Chondrocyte (in vitro differentiated cells): ENCODE measurements at places on chromosomes 16 and 17. TPM values are rescaled to one million over a fixed set of nuclear protein-coding genes. Genes with fewer than 3 reads are reported as not detected.

- peak overlapping the region; percentile 88 for H3K4me3 ChIP-seq
- no peak for DNase-seq
- H3K4me1 ChIP-seq = peaks cover 18% of the 10 kb centered on the region
Measured at GRCh38 chr16:1493746-1494094, 560 bp downstream of the TELO2 start.

- no peaks in the 10 kb centered on the region for H3K27me3 ChIP-seq
- H3K4me1 ChIP-seq = no peaks in the 10 kb centered on the region
- no peak for DNase-seq
- no peak overlapping the region for H3K4me3 ChIP-seq
- H3K36me3 ChIP-seq = no peaks in the 10 kb centered on the region
Measured at GRCh38 chr17:55002458-55002857, 33.9 kb downstream of the STXBP4 start.

DNA sequence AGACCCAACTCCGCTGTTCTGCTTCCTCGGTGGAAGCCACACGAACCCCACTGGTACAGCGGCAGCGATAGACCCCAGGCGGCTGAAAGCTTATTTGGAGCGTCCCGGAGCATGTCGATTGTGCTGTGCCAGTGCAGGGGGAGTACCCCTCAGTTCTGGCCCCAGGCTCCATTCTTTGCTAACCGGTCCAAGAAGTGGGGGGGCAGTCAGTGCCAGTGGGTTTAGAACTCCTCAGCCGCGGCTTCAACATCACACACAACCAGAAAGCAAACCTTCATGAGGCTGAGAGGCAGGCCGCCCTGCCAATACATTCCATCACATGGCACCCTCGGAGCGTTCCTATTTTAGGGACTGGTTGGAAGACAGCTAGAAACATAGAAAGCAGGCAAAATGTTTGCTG, 1.7 kb upstream of the MNT start:
- DNase-seq = no peak
- peaks cover 62% of the 10 kb centered on the region for H3K4me1 ChIP-seq
- peak overlapping the region; percentile 82 for H3K27ac ChIP-seq

- no peak overlapping the region for H3K4me3 ChIP-seq
- no peaks in the 10 kb centered on the region for H3K36me3 ChIP-seq
- no peak for DNase-seq
- peaks cover 22% of the 10 kb centered on the region for H3K4me1 ChIP-seq
- no peak overlapping the region for H3K27ac ChIP-seq
Measured at GRCh38 chr16:445566-445965, 20.1 kb downstream of the RAB11FIP3 start.

GRCh38 chr16:28527985-28528384, 10.8 kb downstream of the NUPR1 start:
- no peak overlapping the region for H3K4me3 ChIP-seq
- H3K27ac ChIP-seq = no peak overlapping the region
- H3K27me3 ChIP-seq = no peaks in the 10 kb centered on the region
- H3K4me1 ChIP-seq = peaks cover 20% of the 10 kb centered on the region
- DNase-seq = no peak

- no peak overlapping the region for H3K4me3 ChIP-seq
- H3K27me3 ChIP-seq = no peaks in the 10 kb centered on the region
- no peaks in the 10 kb centered on the region for H3K36me3 ChIP-seq
- H3K4me1 ChIP-seq = peaks cover 39% of the 10 kb centered on the region
Measured at GRCh38 chr16:65318138-65318537, 196.3 kb upstream of the CDH11 start.

DNA sequence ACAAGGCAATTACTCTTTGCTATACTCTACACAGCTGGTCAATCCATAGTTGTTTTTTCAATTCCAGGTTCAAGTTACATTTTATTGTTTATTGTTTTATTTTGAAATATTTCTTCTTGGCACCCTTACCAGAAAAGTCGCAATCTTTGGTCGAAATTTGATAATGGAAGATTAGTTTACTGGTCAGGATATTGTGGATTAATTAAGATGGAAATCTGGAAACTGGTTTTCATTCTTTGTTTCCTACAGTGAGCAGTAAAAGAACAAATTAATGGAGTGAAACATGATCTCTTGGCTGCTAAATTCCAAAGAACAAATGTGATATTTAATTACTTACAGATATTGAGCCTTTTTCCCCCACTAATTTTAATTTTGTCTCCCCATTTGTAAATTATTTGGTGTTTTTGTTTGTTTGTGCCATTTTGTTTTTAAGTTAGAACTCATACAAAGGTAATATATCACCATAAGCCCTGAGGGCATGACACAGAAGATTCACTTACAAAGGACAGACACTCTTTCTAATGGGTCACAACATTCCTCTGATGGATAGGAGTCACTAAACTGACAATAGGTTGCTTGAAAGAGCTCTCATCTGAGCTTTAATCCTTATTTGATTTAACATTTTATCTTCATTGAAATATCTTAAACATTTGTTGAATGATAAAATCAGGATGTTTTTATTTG, 700.2 kb downstream of the KCNJ2 start:
- no peaks in the 10 kb centered on the region for H3K27me3 ChIP-seq
- H3K27ac ChIP-seq = no peak overlapping the region
- H3K4me1 ChIP-seq = no peaks in the 10 kb centered on the region
- H3K36me3 ChIP-seq = no peaks in the 10 kb centered on the region
- no peak for DNase-seq

DNA sequence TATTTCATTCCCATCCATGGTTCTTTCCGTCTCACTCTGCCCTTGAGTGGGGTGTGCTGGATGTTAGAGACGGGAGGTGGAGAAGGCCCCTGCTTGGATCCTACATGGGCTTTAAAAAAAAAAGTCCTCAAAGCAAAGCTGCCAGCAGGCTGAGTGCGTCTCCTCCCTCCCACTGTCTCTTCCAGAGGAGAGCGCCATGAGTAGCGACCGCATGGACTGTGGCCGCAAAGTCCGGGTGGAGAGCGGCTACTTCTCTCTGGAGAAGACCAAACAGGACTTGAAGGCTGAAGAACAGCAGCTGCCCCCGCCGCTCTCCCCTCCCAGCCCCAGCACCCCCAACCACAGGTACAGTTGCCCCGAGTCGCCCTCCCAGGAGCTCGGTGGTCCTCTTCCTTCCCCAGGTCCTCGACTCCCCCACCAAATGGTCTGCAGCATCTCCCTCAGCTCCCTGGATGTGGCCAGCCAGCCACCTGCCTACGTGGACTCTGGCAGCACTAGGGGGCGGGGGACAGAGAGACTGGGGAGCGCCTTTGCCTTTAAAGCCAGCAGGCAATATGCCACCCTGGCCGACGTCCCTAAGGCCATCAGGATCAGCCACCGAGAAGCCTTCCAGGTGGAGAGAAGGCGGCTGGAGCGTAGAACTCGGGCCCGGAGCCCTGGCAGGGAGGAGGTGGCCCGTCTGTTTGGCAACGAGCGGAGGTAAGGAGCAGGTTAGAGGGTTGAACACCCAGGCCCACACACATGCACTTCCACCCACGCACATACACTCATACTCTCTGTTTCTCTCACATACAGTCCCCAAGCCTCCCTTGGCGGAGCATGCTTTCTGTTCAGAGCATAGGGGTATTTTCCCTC, 68.2 kb downstream of the PLD6 start:
- H3K36me3 ChIP-seq = peaks cover 22% of the 10 kb centered on the region
- DNase-seq = peak; percentile 83
- H3K4me1 ChIP-seq = peaks cover 26% of the 10 kb centered on the region

GRCh38 chr17:73654241-73654640, 10.0 kb upstream of the SDK2 start:
- no peak overlapping the region for H3K4me3 ChIP-seq
- no peak overlapping the region for H3K27ac ChIP-seq
- peaks cover 29% of the 10 kb centered on the region for H3K27me3 ChIP-seq
- H3K4me1 ChIP-seq = peaks cover 6% of the 10 kb centered on the region
- DNase-seq = no peak

DNA sequence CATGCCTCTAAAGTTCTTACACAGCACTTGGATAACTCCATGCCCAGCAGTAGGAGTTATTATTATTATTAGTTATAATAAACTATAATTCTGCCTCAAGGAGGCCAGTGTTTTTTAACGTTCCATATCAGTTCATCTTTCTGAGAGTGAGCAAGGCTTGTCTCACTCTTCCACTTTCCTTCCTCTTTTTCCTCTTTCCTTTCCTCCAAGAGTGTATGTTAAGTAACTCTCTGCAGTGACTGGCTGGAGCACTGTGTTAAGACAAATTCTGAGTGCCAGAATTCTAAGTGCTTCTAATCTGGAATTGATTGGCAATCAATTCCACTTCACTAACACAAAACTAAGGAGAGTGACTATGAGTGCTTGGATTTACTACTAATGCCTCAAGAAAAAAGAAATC, 16.4 kb downstream of the CLEC19A start:
- no peak overlapping the region for H3K27ac ChIP-seq
- H3K4me1 ChIP-seq = no peaks in the 10 kb centered on the region
- peaks cover 2% of the 10 kb centered on the region for H3K27me3 ChIP-seq
- H3K36me3 ChIP-seq = no peaks in the 10 kb centered on the region
- no peak for DNase-seq

DNA sequence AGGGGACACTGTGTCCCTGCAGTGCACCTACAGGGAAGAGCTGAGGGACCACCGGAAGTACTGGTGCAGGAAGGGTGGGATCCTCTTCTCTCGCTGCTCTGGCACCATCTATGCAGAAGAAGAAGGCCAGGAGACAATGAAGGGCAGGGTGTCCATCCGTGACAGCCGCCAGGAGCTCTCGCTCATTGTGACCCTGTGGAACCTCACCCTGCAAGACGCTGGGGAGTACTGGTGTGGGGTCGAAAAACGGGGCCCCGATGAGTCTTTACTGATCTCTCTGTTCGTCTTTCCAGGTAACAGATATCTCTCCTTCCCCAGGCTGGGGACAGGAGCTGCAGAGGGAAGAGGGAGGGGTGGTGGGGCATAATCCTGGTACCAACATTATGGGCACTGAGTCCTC, 1.6 kb downstream of the CD300LG start:
- no peak overlapping the region for H3K4me3 ChIP-seq
- H3K27me3 ChIP-seq = peaks cover 6% of the 10 kb centered on the region
- H3K4me1 ChIP-seq = peaks cover 8% of the 10 kb centered on the region
- no peak overlapping the region for H3K27ac ChIP-seq

GRCh38 chr16:30660424-30661261, 2.4 kb downstream of the FBRS start:
- H3K36me3 ChIP-seq = peaks cover 23% of the 10 kb centered on the region
- H3K4me1 ChIP-seq = peaks cover 41% of the 10 kb centered on the region
- H3K4me3 ChIP-seq = peak overlapping the region; percentile 76
- H3K27me3 ChIP-seq = no peaks in the 10 kb centered on the region

DNA sequence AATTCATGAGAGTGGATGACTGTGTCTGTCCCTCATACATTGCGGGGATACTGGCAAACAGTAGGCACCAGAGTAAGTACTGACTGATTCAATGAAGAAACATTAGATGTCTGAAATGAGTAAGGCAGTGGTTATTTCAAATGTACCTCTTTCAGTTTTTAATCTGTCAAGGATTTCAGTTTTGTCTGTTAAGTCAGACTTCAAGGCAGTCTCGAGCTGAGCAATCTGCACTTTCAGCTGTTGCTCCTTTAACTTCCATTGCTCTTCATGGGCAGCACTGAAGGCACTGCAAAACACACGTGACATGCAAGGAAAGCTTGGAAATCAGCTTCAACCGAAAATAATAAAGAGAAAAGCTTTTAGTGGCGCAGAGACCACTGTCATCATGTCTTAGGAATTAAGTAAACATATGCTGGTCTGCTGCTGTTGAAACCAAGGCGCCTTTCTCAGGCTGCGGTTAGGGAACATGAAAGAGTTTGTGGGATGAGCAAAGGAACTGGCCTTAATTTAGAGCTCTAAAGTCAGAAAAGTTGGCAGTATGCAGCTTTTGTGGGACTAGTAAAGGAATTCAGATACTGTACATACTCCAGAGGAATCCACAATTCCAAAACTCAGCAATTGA, 38.8 kb downstream of the RPGRIP1L start:
- H3K4me1 ChIP-seq = peaks cover 19% of the 10 kb centered on the region
- peak overlapping the region; percentile 75 for H3K27ac ChIP-seq
- H3K4me3 ChIP-seq = no peak overlapping the region
- no peaks in the 10 kb centered on the region for H3K27me3 ChIP-seq

GRCh38 chr16:64977206-64977920, 144.5 kb downstream of the CDH11 start:
- peak overlapping the region; percentile 22 for H3K27ac ChIP-seq
- peaks cover 61% of the 10 kb centered on the region for H3K36me3 ChIP-seq
- H3K4me1 ChIP-seq = peaks cover 47% of the 10 kb centered on the region
- no peaks in the 10 kb centered on the region for H3K27me3 ChIP-seq
- H3K4me3 ChIP-seq = no peak overlapping the region
- no peak for DNase-seq

GRCh38 chr17:65797809-65798208, 236.4 kb upstream of the AXIN2 start:
- no peaks in the 10 kb centered on the region for H3K4me1 ChIP-seq
- DNase-seq = no peak
- H3K36me3 ChIP-seq = peaks cover 17% of the 10 kb centered on the region
- no peak overlapping the region for H3K4me3 ChIP-seq

DNA sequence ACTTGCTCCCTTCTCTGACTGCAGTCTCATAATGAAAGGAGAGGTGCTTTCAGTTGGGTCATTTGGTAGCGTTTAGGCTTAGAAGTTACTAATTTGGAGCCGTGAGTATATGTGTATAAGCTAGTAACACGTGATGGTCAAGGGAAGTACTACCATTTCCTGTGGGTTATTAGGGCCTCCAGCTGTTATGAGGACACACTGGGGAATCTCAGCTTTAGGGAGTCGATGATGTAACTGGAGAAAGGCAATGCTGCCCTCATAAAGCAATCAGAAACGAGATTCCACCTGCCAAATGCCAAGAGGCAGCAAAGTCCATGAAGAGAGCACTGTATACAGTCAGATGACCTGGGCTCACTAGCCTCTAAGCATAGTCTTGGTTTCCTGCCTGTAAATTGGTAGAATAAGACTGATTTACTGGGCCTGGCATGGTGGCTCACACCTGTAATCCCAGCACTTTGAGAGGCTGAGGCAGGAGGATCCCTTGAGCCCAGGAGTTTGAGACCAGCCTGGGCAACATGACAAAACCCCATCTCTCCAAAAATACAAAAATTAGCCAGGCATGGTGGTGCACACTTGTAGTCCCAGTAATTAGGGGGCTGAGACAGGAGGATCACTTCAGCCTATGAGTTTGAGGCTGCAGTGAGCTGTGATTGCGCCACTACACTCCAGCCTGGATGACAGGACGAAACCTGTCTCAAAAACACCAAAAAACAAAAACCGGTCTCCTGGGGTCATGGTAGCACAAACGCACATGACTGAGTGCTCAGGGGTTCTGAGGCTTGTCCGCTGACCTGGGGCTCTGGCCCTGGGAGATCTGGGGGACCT, 53.0 kb downstream of the SF3B3 start:
- H3K27ac ChIP-seq = peak overlapping the region; percentile 94
- peaks cover 11% of the 10 kb centered on the region for H3K36me3 ChIP-seq
- no peaks in the 10 kb centered on the region for H3K27me3 ChIP-seq
- no peak for DNase-seq
- no peak overlapping the region for H3K4me3 ChIP-seq

GRCh38 chr16:70561623-70562022, 38.0 kb downstream of the SF3B3 start:
- no peak overlapping the region for H3K4me3 ChIP-seq
- H3K27ac ChIP-seq = peak overlapping the region; percentile 73
- DNase-seq = no peak
- H3K36me3 ChIP-seq = peaks cover 57% of the 10 kb centered on the region

GRCh38 chr17:77848257-77848656, 110.2 kb upstream of the TNRC6C start:
- H3K36me3 ChIP-seq = no peaks in the 10 kb centered on the region
- no peaks in the 10 kb centered on the region for H3K27me3 ChIP-seq
- H3K27ac ChIP-seq = no peak overlapping the region
- H3K4me1 ChIP-seq = peaks cover 8% of the 10 kb centered on the region
- no peak overlapping the region for H3K4me3 ChIP-seq
- no peak for DNase-seq

BOLA2 gene
- 4.9 to 6.0 TPM (median 5.9 TPM) in 3 replicates for total RNA-seq

NEUROD2 gene
- not detected in 3 replicates for total RNA-seq

DRC3 gene
- 1.2 to 2.6 TPM (median 1.5 TPM) in 3 replicates for total RNA-seq

LGALS9C gene
- not detected in 3 replicates for total RNA-seq

CIBAR2 gene
- total RNA-seq = not detected in 3 replicates

FAM171A2 gene
- total RNA-seq = 14.8 to 20.6 TPM (median 18.6 TPM) in 3 replicates

EFTUD2 gene
- 71.9 to 99.2 TPM (median 75.9 TPM) in 3 replicates for total RNA-seq

WNT9B gene
- total RNA-seq = not detected in 3 replicates

ABCA10 gene
- 0.50 to 0.92 TPM (median 0.87 TPM) in 3 replicates for total RNA-seq
